Activated CD4-positive, CD25-positive, alpha-beta regulatory T cell treated with anti-CD3 and anti-CD28 coated beads, Interleukin-2, amount 50 U/mL, for 72 hours (primary cell): ENCODE measurements at places on chromosomes 6 and 20.

- no peak for DNase-seq
Measured at GRCh38 chr20:63501818-63502670, 3.2 kb upstream of the EEF1A2 start.

GRCh38 chr6:30142665-30143064 lies 6.7 kb downstream of the TRIM40 start:
- DNase-seq, result no peak

- DNase-seq, result no peak
Measured at GRCh38 chr6:133352046-133352445, 110.9 kb downstream of the EYA4 start.

DNA sequence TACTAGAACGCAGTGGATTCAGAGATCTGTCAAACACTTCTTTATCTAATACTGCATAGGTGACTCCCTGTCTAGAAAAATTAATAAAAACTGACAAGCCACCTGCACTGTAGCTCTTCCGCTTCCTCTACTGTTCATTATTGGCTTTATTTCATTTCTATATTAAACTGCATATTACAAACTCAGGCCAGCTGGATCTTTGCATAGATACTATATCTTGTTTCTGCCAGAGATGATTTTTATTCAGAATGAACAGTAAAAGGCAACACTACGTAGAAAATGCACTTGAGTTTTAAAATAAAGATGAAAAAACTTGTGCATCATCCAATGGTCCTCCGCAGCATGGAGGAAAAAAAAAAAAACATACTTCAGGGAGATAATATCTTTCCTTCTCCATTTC lies 508.3 kb downstream of the PRKN start:
- no peak for DNase-seq

DNA sequence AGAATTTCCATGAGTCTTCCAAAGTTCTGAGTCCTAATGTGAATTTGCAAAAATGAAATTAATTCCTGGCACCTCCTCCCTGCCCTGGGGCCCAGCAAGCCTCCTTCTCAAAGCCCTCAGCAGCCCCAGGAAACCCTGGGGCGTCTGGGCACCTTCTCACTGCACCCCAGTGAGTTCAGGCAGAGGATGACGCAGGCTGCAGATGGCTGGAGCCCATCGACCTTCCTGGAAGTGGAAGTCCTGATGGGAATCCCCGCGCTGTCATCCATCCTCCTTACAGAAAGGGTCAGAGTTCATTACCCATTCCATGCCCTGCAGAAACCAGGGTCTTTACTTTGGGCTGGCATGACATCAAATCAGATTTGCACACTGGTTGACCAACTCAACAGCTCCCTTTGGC lies 31.6 kb downstream of the DLL1 start:
- DNase-seq, result no peak

- DNase-seq, result no peak
Measured at GRCh38 chr20:17825252-17825959, 125.6 kb downstream of the BANF2 start.

GRCh38 chr6:104689551-104690205 lies 170.0 kb downstream of the HACE1 start:
- DNase-seq, result no peak

- no peak for DNase-seq
Measured at GRCh38 chr20:48742912-48743680, 84.7 kb downstream of the PREX1 start.

DNA sequence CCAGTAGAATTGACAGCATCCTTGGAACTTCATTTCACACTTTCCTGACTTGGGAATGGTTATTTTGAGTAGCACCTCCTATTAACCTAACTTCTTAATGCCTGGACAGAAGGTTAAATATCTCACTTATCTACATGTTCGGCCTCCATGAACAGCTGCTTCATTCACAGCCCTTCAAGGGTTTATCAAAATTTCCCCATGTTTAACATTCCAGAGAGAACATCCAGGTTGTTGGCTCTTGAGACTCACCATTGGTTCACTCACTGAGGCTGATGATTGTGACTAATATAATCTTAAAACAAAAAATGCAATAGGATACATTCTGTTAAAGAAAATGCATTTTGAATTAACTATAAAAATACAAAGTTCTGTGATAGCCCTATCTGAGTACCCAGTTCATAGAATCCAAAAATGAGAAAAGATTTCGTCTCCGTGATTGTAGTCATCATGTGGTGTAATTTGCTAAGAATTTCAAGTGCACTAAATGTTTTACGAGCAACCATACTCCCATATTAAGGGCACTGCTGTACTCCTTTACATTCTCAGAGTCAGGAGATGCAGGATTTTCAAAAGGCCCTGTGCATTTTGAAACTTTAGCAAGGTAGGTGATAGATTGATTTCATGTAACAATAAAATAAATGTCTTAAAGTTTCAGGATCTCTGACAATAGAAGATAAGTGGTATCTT lies 260.6 kb upstream of the TAB2 start:
- no peak for DNase-seq

- DNase-seq, result no peak
Measured at GRCh38 chr6:157787080-157787479, 36.0 kb upstream of the SNX9 start.
